ENCODE measurements at places on chromosomes 13 and 19. TPM values are rescaled to one million over a fixed set of nuclear protein-coding genes. Genes with fewer than 3 reads are reported as not detected.

DNA sequence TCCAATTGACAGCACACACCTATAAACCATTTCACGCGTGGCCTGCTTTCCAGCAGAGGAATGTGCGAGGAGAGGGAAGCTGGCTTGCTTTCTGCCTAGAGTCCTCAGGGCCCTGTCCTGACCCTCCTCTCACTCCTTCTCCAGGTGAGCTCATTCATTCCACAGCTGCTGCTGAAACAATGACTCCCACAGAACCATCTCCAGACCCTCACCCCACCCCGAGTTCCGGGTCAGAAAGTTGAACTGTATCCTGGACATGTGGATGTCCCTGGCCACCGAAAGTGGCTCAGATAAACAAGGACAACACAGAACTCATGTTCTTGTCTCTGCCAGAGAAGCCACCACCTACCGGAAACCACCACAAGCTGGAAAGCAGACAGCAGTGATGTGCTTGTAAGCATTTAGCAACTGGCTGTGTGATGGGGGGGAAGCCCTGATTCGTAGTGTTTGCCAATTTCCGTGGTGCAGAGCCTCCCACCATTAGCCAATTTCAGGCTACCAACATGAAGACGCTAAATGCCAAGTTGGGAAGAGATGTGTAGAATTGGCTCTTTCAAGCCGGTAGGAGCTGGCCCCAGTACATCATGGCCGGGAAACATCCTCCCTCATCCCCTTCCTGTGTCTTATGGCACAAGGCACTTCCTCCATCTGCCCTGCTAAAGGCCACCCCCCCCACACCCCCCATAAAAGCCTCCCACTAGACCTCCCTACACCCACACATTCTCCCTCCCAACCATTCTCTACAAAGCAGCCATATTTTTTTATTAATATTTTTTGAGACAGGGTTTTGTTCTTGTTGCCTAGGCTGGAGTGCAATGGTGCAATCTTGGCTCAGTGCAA lies 5.0 kb downstream of the SYCE2 start:
- no peak for DNase-seq

The ZNF816 gene
- 16.0 TPM for polyA plus RNA-seq

DNA sequence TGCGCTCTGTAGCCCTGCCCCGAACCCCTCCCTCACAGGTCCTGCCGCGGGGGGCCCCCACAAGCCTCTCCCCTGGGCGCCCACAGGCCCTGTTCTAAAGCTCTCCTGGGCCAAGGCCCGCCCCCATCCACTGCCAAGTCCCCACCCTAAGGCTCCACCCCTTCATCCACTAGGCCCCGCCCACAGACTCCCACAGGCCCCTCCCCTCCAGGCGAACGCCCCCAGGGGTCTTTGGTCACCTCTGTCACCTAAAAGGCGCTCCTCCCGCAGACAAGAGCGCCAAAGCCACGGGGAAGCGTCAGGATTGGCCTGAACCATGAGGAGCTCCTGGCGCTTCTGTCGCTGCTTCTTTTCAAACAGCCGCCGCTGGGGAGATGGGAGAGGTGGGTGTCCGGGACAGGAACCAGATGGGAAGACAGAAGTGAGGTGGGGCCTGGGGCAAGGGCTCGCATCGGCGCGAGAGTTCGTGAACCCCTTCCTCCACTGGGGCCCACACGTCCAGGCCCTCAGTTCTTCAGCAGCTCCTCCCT lies 2.3 kb downstream of the TULP2 start:
- no peak for DNase-seq

DNA sequence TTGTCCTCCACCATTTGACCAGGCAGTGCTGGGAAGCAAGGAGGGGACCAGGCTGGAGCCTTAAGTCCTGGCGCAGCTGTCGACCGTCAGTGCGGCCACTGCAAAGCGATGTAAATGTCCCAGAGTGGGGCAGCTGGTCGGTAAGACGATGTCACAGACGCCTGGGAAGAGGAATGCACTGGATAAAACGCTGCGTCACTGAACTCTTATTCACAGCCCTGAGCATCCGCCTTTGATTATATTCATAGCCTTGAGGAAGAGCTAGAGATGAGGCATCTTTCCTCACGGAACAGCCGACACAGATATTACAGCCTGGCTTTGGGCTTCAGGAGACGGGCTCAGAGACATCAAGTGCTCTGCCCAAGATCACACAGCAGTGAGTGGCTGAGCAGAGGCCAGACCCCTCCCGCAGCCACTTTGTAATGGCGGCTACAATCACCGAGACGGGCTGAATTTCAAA lies 17.6 kb upstream of the TUBGCP3 start:
- no peak for DNase-seq

DNA sequence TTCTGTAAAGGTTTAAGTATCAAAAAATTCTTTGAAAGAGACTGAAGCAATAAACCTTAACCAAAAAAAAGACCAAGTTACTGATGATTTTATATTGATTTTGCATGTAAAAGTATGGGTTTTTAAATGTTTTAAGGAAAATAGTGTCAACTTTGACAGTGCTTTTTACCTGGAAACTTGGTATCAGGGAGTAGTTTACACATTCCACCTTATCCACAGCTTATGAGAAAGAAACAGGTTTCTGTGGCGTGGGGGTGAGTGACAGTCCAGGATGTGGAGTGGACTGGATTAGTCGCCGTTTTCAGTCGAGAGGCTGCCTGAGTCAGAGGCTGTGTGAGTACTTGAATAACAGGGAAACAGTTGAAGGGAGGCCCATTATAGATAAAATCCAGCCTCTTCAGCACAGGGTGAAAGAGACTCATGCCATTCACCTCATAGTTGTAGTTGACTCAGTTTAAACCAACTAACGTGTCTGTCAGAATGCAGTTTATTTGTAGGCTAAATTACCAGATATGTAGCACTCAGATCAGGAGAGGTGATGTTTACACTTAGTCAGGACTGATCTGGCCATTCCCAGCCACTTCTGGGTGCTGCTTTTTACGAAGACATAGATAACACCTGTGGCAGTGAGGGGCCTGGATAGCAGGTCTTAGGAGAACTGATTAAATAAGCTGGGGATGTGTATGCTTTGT lies 595 bp upstream of the GPR183 start:
- DNase-seq = no peak

DNA sequence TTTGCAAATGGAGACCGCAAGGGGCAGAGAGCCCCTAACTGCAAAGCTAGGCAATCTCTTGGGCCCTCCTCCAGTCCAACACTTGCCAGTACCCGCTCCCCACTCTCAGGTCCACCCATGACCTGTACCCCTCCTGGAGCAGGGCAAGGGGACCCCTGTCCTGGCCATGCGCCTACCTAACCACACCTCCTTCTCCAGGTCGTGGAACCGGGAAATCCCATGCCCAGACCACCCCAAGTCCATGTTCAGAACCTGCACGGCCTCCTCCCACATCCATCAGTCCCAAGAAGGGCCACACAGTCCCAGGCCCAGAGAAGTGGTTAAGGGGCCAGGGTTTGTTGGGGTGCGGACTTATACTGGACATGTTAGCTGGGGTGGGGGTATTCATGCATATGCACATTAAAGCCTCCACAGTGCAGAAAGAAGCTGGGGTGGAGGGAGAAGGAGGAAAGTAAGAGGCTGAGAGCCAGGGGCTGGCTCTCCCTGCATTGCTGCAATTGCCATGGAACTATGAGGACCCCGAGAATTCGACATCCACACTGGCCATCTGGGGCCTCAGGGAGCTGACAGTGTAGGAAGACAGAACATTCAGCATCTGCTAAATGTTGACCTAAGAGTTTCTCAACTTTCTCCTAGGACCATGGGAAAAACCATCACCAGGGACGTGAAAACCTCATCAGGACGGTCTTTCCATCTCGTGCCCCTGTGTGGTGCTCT lies 39.0 kb downstream of the HSPH1 start:
- no peak for DNase-seq

GRCh38 chr13:35889560-35889959 lies 241.6 kb downstream of the DCLK1 start:
- no peak for DNase-seq

DNA sequence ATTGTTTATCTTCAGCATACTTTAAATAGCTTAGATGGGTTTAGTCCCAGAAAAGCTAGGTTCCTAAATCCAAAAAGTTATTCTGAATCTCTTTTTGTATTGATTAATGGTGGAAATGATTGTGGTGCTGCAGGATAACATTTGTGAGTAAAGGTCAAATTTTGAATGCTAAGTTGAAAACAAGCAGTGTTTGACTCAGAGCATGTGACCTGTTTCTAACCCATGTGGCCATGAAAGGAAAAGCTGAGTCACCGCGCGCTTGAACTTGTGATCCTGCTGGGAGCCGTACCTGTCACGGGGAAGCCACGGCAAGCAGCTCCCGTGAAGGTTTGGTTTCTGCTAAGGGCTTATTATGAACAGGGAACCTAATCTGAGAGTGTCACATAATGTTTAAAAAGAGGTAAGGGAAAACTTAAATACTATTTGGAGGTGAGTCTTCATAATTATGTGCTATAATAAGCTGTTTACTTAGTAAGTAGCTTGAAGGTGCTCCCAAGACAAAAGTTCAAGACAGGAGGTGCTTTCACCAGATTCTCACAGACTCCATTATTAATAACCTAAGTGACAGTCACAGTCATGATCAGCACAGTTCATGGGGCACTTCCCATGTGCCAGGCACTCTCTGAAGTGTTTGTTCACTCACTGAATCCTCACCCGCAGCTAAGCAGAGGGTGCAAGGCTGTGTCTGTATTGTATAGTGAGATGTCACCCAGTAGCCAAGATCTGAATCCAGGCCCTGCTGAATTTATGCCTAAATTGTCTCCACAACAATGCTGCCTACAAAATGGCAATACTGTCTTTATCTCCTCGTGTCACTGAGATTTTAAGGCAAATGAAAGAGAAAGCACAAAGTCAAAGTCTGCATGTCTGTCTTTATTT lies 286.5 kb downstream of the MYO16 start:
- DNase-seq = no peak

DNA sequence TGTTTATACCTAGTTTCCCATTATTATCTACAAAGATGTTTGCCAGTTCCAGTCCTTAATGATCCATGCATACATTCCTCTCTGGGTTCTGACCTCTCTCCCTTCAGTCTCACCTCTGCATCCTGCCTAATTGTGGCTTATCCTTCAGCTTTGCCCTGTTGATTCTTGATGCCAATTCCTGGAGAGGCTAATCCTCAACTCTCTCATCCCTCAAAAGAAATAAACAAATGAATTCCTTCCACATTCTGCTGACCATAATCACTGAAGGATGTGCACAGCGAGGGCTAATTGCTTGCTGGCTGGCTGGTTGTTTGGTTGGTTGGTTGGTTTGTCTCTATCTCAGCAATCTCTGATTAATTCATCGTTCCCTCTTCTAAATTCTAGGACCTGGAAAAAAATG lies 113.8 kb downstream of the IRS2 start:
- DNase-seq = no peak

GRCh38 chr13:30616927-30617314 lies 799 bp upstream of the USPL1 start:
- DNase-seq = peak; percentile 85

DNA sequence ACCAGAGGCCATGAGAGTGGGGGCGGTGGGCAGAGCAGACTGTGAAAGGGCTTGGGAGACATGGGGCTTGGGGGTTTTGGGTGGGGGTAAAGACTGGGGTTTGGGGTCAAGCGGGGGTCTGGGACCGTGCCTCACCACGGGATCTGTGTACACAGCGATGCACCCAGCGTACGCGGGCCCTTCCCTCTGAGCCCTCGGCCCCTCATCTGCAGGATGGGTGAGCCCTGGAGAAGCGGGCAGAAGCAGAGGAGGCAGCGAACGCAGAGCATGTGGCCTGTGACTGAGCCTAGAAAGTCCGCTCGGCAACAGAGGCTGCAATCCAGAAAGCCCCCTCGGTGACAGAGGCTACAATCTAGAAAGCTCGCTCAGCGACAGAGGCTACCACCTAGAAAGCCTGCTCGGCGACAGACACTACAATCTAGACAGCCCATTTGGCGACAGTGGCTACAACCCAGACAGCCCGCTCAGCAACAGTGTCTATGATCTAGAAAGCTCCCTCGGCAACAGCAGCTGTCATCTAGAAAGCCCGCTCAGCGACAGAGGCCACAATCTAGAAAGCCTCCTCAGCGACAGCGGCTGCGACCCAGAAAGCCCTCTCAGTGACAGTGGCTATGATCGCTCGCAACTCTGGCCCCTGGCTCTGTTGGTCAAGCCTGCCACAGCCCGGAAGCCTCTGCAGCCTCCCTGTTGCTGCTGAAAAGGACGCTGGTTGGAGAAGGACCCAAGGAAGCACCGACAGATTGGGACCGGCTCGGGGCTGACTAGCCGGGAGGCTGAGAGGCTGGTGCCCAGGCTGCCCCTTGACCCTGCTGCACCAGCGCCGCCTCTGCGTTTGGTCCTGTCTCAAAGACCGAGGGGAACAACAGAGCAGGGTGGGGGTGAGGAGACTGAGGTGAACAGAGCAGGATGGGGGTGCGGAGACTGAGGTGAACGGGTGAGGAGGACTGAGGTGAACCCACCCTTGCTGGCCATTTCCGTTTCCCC lies 68.6 kb downstream of the SPACA7 start:
- DNase-seq = no peak

The ZNF614 gene
- 19.0 TPM for polyA plus RNA-seq

The ZNF709 gene
- polyA plus RNA-seq = 8.6 TPM

GRCh38 chr19:36097036-36097435 lies 13.9 kb upstream of the OVOL3 start:
- DNase-seq = no peak

DNA sequence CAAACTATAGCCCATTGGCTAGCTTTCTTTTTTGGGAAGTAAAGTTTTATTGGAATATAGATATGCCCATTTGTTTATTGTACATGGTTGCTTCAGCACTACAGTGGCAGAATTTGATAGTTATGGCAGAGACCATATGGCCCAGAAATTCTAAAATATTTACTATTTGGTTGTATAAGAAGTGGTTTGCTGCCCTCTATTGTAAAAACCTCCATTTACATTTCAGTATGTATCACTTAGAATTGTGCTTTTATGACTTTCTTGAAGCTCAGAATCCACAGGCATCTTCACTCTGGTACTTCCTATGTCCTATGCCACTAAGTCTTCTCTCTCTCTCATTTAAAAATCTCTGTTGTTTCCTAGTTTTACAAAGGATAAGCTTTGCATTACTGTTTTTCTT lies 37.7 kb downstream of the DLEU7 start:
- DNase-seq = no peak

DNA sequence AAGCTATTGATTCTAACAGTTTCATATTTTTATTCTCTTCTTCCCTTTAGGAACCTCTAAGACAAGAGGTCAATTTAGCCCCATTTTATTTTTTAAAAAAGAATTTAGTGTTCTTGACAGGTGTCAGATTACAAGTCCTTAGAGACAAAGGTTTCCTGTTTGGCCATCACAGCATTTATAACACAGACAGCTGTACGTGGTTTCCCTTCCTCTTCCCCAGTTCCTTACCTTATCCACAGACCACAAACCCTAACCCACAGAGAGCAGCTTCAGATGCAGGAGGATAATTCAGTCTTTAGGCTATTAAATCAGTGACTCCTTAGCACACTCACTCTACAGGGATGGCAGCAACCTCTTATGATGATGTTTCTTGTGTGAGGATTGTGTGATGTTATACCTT lies 1210.1 kb downstream of the DIAPH3 start:
- DNase-seq = no peak

- no peak for DNase-seq
Measured at GRCh38 chr19:40933025-40933424, 51.0 kb upstream of the CYP2A7 start.

- no peak for DNase-seq
Measured at GRCh38 chr13:35225582-35225981, 250.9 kb downstream of the MAB21L1 start.

Data from right renal cortex interstitium (tissue), 3 donors.